ENCODE measurements at places on chromosomes 6 and 20.

DNA sequence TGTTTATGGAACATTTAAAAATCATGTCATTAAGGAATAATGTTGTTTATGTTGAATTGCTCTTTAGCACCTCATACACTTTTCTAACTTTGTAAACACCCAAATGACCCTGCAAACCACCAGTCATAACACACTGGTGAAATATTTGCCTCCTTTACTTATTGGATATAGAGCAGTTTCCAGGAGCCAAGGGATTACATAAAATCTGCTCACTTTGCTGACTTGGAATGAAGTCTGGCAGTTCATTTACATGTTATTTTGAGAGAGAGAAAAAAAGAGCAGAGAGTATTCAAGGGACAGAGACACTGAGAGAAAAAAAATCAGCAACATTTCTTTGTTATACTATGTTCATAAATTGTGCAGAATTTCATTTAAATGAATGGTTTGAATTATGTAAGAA lies 46.6 kb upstream of the DEFB112 start:
- no peak for DNase-seq

DNA sequence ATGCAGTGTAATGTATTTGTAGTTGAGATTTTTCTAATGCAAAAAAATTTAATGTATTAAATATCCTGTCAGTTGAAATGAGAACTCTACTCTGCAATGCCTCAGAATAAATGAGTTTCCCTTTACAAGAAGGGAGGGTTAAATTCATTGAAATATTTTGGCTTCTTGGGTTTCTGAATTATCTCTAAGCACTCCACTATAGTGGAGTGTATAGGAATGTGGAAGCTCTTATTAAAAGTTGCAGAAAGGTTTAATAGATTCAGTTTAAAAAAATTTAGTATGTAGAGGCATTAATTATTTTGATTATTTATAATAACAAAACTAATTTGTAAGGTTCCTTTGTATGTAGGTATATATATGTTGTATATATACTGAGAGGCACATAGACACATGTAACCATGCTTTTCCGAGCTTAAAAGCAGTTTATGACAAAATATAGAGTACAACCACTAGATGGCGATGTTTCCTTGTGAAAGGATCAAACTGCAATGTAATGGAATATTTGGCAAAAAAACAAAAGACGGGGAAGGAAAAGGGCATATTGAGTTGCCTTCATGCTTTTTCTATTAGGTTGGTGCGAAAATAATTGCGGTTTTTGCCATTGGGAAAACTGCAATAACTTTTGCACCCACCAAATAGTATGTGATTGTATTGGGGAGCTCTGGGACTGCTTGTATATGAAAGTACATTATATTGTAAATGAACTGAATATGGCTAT lies 144.2 kb downstream of the MYO6 start:
- no peak for DNase-seq

GRCh38 chr6:110532431-110532830 lies 56.0 kb upstream of the SLC22A16 start:
- no peak for DNase-seq

- no peak for DNase-seq
Measured at GRCh38 chr20:6623989-6624388, 143.5 kb upstream of the BMP2 start.

- DNase-seq, result no peak
Measured at GRCh38 chr6:140041571-140042332, 667.3 kb upstream of the CITED2 start.

DNA sequence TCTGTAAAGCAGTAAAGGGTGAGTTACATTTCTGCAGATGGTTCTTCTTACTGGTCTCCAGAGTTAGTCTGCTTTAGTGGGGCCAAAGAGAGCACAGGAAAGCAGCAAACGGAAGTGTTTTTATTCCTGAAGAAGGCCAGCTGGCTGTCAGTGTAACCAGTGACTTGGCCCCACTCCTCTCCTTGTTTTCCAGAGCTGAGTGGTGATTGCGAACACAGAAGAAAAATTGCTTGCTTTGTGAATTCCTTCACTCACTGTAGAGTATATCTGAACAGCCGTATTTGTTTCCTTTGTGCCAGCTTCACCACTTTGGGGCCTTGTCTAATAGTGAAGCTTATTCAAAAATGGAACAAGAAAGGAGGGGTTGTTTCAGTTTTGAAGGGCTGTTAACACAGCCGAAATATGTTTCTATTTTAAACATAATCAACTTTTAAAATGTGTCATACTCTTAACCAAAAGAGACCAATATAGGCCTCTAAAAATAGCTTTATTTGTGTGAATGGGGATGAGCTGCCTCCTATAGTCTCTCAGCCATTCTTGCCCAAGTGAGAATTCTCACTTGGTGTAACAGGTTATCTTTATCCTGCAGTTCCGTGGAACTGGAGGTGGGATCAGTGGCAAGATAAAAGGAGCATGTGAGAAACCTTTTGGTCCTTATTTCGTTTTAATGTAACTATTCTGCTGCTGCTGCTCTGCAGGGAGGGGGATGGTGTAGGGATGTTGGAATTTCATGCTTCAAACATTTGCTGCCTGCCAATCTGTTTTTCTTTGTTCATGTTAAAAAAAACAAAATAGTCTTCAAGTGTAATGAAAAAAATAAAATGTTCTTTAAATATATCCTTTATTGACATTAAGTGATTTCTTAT lies 37.8 kb downstream of the ZC2HC1B start:
- no peak for DNase-seq

- no peak for DNase-seq
Measured at GRCh38 chr20:41038878-41039404, 10.3 kb downstream of the TOP1 start.

DNA sequence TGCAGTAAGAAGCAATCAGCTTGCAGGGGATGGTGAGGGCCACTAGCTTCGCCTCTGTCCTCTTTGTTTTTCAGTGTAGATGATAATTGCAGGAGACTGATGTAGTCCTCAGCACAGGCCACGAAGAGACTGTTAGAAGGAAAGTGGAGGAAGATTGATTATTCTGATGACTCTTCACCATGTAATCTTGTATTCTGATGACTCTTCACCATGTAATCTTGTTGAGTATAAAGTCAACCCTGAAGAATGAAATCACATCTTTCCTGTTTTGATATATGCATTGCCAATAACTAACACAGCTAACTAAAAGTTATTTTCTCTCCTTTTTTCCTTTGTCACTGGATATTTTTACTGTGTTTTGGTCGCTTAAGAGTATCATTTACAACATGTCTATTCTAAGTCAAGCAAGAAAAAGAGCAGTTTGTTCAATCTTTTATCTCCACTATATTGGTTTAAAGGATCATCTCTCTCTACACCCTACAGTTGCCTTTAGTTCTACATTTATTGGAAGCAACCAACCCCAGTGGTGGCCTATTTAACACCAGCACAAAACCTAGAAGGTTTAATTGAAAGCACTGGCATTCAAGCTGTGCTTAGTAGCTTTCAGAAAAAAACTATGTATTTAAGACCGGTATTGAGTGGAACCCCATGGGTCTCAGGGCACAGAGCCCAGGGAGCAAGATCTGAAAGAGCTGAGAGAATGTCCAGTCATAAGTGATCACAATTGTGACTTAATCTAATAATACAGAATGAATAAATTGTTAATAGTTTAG lies 107.2 kb upstream of the BTBD3 start:
- DNase-seq, result no peak

- no peak for DNase-seq
Measured at GRCh38 chr6:25777856-25778649, 23.5 kb downstream of the SLC17A4 start.

- DNase-seq, result no peak
Measured at GRCh38 chr6:150749091-150749670, 116.3 kb upstream of the MTHFD1L start.

GRCh38 chr6:31626952-31627351 lies 6.4 kb downstream of the PRRC2A start:
- no peak for DNase-seq

GRCh38 chr6:42093582-42094329 lies 43.4 kb downstream of the TAF8 start:
- no peak for DNase-seq

DNA sequence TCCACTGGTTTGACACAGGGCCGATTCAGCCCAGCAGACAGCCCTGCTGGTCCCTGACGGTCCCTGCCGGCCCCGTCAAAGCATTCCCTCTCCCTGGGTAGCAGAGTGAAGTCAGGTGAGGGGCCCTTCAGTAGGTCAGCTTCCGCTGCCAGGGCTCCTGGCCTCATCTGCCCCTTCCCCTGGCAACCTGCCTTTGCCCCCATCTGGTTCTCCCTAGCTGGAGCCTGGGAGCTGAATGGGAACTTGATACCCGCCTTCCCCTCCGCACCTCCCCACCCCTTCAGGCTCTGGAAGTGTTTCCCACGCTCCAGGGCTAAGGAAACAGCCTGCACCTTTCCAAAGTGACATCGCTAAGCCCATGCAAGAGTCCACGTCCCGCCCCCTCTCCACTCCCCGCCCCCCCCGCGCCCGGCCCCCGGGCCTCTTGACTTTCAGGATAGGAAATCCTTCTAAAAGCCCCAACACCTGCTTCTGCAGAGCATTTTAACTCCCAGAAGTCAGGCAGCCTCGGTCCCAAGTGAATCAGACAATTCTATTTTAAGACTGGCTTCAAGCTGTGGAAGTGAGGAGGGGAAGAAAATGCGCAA lies 53.3 kb downstream of the ISM1 start:
- DNase-seq, result no peak

- DNase-seq, result no peak
Measured at GRCh38 chr6:142341855-142342330, 40.1 kb downstream of the ADGRG6 start.

GRCh38 chr6:75463061-75463460 lies 30.5 kb downstream of the FILIP1 start:
- no peak for DNase-seq

DNA sequence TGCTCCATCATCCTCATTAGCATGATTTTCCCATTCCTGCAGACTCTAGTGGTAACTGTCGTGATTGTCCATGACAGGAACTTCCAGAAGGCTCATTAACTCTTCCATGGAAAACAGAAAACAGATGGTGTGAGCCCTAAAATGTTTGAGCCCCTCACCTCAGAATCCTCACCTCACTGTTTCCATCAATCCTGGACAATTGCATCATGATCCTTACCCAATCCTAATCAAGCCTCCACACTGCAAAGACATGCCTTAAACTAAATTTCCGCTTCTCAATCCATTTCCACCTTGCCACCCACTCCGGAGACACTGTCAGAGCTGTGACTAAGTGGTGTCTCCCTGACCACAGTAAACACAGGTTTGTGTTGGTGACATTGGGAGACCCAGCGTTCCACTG lies 311.0 kb upstream of the JARID2 start:
- DNase-seq, result no peak

GRCh38 chr6:111252726-111253125 lies 165.4 kb downstream of the SLC16A10 start:
- no peak for DNase-seq

GRCh38 chr20:51442602-51443001 lies 99.9 kb downstream of the NFATC2 start:
- DNase-seq, result no peak

DNA sequence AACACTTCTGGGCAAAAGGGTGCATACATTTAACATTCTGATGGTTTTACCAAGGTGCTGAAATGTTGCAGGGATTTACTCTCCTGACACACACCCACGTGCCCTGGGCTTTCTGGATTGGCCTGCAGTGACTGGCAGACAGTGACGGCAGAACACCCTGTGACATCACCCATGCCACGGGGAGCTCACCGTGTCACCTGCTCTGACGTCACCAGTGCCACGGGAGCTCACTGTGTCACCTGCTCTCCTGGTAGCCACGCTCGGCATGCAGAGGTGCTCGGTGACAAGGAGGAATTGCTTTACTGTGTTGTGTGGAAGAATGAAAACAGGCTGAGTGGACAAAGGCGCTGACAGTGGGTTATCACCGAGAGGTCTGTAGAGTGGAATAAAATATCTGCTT lies 99.3 kb downstream of the RAMACL start:
- DNase-seq, result no peak

DNA sequence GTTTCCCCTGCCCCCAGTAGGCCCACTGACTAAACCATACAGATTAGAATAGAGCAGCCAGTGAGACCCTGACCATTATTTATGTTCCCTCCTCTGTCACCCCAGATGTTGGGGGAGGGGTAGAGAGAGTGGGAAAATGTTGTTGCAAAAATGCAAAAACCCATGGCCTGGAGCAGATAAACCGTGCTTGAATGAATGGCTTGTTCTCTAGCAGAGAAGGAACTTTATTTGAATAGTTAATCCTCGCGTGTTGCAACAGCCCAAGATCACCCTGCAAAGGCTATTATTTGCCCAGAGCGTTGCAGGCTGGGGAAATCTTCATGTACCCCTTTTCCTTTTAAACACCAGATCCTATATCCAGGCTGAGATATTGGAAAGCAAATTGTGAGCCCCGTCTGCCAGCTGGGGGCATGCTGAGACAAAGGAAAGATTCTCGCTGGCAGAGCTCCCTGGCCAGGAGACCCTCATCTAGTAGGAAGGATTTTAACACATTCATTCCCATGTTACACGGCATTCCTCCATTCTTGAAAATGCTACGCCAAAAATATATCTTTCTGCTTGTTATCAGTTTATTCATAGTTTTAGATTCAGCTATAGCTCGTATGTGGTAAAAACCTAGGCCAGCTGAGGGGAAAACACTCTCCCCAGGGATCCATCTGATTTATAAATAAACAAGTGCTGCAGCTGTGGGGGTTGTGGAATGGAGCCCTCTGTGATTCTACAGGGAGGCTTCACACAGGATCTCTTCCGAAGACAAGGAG lies 53.0 kb downstream of the LINC00237 start:
- no peak for DNase-seq

- no peak for DNase-seq
Measured at GRCh38 chr6:41894366-41895299, 542 bp downstream of the USP49 start.

- DNase-seq, result no peak
Measured at GRCh38 chr6:124433387-124434160, 528.7 kb upstream of the RNF217 start.

DNA sequence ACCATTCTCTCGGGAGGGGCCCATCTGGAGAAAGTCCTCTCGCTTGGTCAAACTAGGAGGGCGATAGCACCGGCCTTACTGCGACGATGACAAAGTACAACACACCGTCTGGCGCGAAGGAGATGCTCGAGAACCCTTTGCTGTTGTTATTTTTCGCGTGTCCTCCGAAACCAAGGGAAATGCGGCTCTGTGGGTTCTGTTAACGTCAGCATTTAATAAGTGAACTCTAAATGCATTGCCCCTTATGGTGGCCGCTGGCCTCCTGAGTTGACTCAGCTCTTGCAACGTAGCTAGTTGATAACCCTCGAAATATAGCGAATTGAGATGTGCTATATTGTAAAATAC lies 577 bp upstream of the SCAND1 start:
- DNase-seq, result no peak

DNA sequence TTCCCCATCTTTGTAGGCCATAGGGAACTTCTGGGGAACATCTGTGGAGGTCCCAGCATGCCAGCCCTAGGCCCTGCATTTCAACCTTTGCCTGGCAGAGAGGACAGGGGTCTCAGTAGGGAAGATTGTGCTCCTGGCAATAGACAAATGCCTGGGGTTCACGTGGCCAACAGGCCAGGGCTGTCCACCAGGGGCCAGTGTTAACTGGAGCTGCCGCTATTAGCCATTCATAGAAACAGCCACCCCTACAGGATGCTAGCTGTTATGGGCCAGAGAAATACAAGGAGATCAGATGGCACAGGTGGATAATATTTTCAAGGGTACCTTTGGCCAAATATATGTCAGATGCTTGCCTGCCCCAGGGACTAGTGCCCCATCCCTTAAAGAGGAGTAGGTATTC lies 932.9 kb downstream of the QKI start:
- DNase-seq, result no peak

GRCh38 chr20:64071341-64072332 lies 7.7 kb downstream of the RGS19 start:
- no peak for DNase-seq
